ENCODE measurements at places on chromosomes 2 and 18. TPM values are rescaled to one million over a fixed set of nuclear protein-coding genes. Genes with fewer than 3 reads are reported as not detected.

DNA sequence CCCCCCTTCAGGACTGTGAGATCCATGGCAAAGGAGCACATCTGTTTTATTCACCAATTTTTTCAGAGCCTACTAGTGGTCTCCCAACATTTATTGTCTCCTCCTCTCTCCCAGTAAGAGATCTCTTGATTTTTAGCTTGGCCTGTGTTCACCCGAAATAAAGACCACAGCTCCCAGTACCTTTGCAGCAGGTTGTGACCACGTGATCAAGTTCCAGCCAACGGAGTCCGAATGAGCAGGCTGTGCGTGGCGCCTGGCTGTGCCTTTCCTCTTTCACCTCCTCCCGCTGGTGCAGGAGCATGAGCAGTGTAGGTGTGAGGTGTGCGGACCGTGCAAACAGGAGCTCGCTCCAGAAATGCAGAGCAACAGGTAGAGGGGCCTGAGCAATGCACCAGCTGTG, 143.6 kb upstream of the GLI2 start:
- peaks cover 15% of the 10 kb centered on the region for H3K27me3 ChIP-seq
- no peaks in the 10 kb centered on the region for H3K4me1 ChIP-seq
- no peak overlapping the region for H3K27ac ChIP-seq
- DNase-seq: no peak
- no peak overlapping the region for H3K4me3 ChIP-seq
- H3K36me3 ChIP-seq: no peaks in the 10 kb centered on the region

GRCh38 chr18:79385708-79386341, 9.9 kb upstream of the NFATC1 start:
- no peaks in the 10 kb centered on the region for H3K36me3 ChIP-seq
- no peak overlapping the region for H3K4me3 ChIP-seq
- no peak overlapping the region for H3K27ac ChIP-seq
- DNase-seq: no peak
- H3K27me3 ChIP-seq: no peaks in the 10 kb centered on the region

DNA sequence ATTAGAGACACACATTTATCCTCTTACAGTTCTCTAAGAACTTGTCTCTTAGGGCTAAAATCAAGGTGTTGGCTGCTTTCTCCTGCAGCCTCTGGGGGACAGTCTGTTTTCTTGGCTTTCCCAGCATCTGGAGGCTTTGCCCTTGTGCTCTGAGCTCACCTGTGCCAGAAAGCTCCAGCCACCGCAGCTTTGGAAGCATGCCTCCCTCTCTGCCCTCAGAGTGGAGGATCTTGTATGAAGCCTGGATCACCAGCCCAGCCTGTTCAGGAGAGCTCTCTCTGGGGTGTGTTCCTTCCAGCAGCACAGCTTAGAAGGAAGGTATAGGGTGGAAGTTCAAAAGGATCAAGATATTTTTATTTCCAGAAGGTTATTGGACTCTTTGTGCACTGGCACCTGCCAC, 53.1 kb upstream of the TPO start:
- no peak overlapping the region for H3K27ac ChIP-seq
- H3K36me3 ChIP-seq: no peaks in the 10 kb centered on the region
- H3K4me1 ChIP-seq: no peaks in the 10 kb centered on the region
- no peaks in the 10 kb centered on the region for H3K27me3 ChIP-seq

DNA sequence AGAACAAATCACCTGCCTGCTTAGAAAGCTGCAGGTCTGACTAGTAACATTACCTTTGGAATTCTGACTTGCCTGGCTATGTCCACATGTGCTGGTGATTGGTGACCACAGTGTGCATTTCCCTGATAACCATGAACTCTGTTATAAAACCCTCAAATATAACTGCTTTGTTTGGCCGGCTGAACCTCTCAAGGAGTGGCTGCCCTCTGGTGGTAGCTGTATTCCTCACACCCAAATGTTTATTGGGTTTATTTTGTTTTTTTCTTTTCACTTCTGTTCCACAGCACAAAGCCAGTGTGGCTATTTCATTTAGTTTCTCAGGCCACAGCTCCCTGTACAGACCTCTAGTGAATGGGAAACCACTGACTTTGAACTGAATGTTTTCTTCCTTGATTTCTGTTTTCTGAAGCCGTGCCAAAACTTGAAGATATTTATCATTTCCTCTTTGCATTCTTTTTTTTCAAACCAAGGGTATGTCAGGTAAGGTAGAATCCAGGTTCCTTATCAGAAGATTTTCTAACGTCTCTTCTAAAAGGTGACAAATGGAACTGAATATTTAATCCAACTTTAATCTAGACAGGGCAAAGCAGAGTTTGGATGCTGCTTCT, 549.0 kb upstream of the VRK2 start:
- no peak overlapping the region for H3K4me3 ChIP-seq
- H3K27ac ChIP-seq: no peak overlapping the region
- DNase-seq: peak; percentile 4
- no peaks in the 10 kb centered on the region for H3K4me1 ChIP-seq

DNA sequence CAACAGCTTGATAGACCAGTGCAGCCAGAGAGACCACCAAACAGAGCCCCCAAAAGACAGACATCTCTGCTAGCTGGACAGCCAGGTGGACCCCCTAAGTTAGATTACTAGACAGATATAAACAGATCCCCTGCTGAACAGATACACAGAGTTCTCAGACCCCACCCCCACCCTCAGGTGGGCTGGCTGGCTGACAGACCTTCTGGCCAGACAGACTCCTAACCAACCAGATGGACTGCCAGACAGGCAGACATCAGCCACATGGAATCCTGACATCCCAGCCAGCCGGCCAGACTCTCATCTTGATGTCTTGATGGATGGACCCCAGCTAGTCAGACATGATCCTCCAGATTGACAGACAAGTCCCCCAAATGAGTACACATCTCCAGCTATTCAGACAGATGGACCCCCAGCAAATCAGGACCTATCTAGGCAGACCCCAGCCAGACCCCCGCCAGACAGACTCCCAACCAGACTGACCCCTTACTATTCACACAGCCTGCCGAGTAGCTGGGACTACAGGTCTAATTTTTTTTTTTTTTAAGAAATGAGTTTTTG, 18.0 kb downstream of the PTPN18 start:
- peaks cover 8% of the 10 kb centered on the region for H3K36me3 ChIP-seq
- no peaks in the 10 kb centered on the region for H3K27me3 ChIP-seq
- H3K4me3 ChIP-seq: peak overlapping the region; percentile 94
- DNase-seq: no peak

DNA sequence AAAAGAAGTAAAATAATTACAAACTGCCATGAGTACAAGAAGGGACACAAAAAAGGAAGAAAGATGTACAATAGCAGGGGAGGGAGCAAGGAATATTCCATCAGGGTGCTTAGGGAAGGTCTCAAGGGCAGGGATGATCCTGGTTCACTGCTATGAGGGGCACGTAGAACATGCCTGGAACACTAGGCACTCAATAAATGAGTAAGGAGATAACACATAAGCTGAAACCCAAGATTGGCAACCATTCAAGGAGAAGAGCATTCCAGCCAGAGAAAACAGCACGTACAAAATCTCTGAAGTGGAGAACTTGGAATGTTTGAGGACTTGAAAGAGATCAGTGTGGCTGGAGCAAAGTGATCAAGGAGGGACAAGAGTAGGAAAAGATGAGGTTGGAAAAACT, 103.2 kb downstream of the FAM161A start:
- H3K27ac ChIP-seq: no peak overlapping the region
- DNase-seq: no peak
- no peak overlapping the region for H3K4me3 ChIP-seq
- H3K36me3 ChIP-seq: no peaks in the 10 kb centered on the region
- H3K4me1 ChIP-seq: no peaks in the 10 kb centered on the region

DNA sequence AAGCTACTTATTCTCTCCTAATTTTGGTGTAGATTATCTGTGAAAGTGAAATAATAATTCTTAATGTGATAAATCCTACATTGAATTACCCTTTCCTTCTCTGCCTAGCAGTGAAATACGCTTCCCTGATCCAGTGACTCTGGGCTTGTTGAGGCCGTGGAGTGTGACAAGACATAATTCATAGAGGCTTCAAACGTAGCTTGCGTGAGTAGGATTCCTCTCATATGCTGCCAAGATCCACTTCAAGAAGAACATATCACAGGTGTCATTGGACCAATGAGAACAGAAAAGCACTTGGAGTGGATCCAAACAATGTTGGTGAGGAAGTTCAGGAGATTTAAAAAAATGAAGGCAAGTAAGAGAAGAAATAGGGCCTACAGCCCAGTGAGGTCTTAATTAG, 221.3 kb upstream of the TMEFF2 start:
- H3K4me3 ChIP-seq: no peak overlapping the region
- H3K27me3 ChIP-seq: no peaks in the 10 kb centered on the region
- DNase-seq: no peak
- no peaks in the 10 kb centered on the region for H3K4me1 ChIP-seq

DNA sequence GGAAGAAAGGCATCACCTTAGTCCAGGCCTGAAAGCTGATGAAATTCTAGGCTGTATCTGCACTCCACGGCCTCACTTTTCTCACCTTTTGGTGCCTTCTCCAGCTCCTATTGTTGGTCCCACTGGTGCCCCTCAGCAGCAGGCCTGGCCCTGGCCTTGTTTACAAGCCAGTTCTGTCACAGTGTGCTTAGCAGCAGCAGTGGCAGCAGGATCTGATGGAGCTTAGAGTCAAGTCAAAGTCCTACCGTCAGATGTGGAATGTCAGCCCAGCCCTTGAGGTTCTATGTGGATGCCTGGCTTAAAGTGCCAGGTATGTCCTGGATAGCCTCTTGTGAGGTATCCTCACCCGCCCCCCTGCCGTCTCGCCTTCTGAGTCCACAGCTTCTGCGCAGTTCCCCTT, 281.3 kb downstream of the SUCLG1 start:
- no peak overlapping the region for H3K4me3 ChIP-seq
- no peak for DNase-seq
- H3K36me3 ChIP-seq: no peaks in the 10 kb centered on the region
- H3K27me3 ChIP-seq: no peaks in the 10 kb centered on the region
- H3K27ac ChIP-seq: no peak overlapping the region

GRCh38 chr2:1997409-1997808, 253.1 kb upstream of the PXDN start:
- no peaks in the 10 kb centered on the region for H3K4me1 ChIP-seq
- no peaks in the 10 kb centered on the region for H3K36me3 ChIP-seq
- H3K27ac ChIP-seq: no peak overlapping the region
- H3K27me3 ChIP-seq: no peaks in the 10 kb centered on the region

GRCh38 chr18:12476955-12477354, 69.2 kb downstream of the PRELID3A start:
- H3K4me1 ChIP-seq: no peaks in the 10 kb centered on the region
- H3K27me3 ChIP-seq: no peaks in the 10 kb centered on the region
- H3K4me3 ChIP-seq: no peak overlapping the region

DNA sequence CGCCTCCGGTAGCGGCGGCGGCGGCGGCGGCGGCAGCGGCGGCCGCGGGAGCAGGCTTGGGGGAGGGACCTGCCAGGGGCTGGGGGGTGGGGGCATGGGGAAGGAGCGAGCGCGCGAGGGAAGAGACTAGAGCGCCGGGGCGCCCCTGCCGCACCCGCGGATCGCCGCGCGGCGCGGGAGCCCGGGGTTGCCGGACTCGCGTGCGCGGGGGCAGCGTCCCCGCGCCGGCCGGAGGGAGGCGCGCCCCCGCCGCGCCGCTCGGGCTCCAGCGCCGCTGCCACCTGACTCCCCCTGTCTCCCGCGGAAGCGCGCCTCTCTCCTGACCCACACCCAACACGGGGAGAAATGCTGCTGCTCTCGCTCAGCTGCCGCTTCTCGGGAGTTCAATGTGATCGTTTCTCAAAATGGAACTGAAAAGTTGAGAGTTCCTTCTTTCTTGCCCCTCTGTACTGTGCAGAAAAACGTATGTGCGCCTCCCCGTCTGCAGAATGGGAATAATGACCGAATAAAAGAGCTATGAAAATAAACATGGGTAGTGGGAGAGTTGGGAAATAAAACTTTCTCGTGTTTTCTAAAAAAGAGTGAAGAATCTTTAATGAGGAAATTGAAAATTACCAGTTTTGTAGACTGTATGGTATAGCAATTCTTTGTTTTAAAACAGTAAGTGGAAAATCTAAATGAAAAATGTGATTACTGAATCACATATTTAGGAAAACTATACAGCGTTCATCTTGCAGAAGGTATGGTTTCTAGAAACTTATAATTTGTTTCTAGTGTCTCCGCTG, 455 bp upstream of the TLK1 start:
- DNase-seq: peak; percentile 54
- H3K27me3 ChIP-seq: no peaks in the 10 kb centered on the region
- H3K4me3 ChIP-seq: peak overlapping the region; percentile 91
- no peaks in the 10 kb centered on the region for H3K36me3 ChIP-seq

GRCh38 chr2:85770369-85770768, 16.6 kb downstream of the ATOH8 start:
- no peak overlapping the region for H3K4me3 ChIP-seq
- no peaks in the 10 kb centered on the region for H3K4me1 ChIP-seq
- H3K27me3 ChIP-seq: no peaks in the 10 kb centered on the region
- H3K36me3 ChIP-seq: no peaks in the 10 kb centered on the region
- H3K27ac ChIP-seq: no peak overlapping the region

DNA sequence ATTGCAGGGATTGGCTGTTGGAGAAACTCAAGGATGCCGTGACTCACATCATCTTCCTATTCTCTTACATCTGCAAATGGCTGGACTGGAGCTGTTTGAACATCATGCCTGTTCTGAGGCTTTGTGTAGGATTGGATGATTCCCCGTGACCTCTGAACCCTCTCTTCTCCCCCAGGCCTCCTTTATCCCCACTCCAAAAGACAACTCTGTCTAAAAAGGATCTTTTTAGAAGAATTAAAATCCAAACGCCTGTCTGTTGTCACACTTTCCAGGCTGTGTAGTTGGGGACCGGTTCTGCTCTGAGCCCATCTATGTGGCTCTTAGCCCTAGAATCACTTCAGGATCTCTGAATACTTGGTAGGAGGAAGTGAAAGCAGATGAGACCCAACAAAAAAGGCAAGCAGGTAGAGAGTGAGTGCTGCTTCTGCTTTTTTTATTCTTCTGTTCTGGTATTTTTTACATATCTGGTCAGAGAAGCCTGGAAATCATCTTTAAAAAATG, 565 bp downstream of the SP140 start:
- peak overlapping the region; percentile 72 for H3K4me3 ChIP-seq
- peak overlapping the region; percentile 68 for H3K27ac ChIP-seq
- no peaks in the 10 kb centered on the region for H3K27me3 ChIP-seq
- DNase-seq: peak; percentile 76
- H3K36me3 ChIP-seq: no peaks in the 10 kb centered on the region
- H3K4me1 ChIP-seq: peaks cover 49% of the 10 kb centered on the region

- peaks cover 8% of the 10 kb centered on the region for H3K4me1 ChIP-seq
- H3K36me3 ChIP-seq: no peaks in the 10 kb centered on the region
- peak overlapping the region; percentile 57 for H3K4me3 ChIP-seq
- H3K27ac ChIP-seq: no peak overlapping the region
Observed at GRCh38 chr2:85438201-85439024, 19.9 kb downstream of the SH2D6 start.

DNA sequence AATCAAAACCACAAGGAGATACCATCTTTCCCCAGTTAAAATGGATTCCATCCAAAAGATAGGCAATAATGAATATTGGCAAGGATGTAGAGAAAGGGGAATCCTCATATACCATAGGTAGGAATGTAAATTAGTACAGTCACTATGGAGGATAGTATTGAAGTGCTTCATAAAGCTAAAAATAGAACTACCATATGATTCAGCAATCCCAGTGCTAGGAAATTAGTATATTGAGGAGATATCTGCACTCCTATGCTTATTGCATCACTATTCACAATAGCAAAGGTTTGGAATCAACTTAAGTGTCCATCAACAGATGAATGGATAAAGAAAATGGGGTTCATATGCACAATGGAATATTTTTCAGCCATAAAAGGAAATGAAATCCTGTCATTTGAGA, 251.2 kb downstream of the ZNF804A start:
- no peaks in the 10 kb centered on the region for H3K27me3 ChIP-seq
- no peaks in the 10 kb centered on the region for H3K36me3 ChIP-seq
- no peaks in the 10 kb centered on the region for H3K4me1 ChIP-seq

The SCN1A gene
- not detected for total RNA-seq

The TUBA3E gene
- total RNA-seq: not detected

The CHRND gene
- not detected for total RNA-seq

The ERICH2 gene
- not detected for total RNA-seq

The GLI2 gene
- 0.05 TPM for total RNA-seq

The HNMT gene
- total RNA-seq: not detected
